ENCODE measurements at places on chromosomes 7 and 10.

GRCh38 chr10:31253237-31253636 is 65.8 kb upstream of the ZEB1 start:
- DNase-seq = no peak

DNA sequence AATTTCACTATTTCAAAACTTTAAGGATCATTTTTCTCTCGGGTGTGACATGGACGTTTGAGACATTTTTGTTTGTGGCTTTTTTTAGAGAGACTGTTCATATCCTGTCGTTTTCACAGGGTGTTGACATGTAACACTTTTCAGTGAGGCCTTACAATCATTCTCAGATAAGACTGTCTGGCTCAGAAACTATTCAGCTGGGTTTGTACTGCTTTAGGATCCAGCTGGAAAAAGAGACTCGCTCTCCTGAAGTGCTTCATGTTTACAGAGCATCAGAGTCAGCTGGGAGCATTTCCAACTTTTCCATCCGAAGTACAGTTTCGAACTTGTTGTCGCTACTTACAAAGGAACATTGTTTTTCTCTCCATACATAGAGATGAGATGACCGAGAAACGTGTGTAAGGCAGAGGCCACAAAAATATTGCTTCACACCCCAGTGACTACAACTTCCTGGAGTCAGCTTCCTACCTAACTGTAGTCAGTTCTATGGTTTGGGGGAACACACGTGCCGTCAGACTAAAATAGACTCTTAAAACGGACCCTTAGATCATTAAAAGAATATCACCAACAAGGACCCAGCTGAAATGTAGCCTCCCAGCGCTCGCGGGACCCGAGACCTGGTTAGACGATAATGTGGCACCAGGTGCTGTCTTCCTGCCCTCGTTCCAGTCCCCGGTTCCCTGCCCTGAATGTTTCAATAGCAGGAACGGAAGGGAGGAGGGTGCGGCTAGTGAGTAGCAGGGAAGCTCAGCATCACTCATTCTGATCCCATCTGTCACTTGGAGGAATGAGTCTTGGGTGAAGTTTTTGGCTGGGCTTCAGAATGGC is 78.0 kb downstream of the MKI67 start:
- DNase-seq = no peak

DNA sequence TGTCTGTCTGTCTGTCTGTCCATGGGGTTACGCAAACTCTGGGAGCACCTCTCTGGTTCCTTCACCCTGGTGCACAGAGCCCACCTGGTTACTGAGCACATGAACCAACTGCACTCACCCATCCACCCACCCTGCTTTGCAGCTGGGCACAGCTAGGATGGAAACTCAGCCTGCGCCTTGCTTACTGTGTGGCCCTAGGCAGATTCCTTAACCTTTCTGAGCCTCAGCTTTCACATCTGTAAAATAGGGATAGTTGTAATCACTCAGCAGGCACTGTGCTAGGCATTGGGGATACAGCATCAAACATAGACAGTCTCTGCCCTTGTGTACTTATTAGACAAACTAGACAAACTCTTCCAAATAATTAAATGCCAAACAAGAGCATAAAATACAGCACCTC is 21.8 kb upstream of the INMT start:
- no peak for DNase-seq

DNA sequence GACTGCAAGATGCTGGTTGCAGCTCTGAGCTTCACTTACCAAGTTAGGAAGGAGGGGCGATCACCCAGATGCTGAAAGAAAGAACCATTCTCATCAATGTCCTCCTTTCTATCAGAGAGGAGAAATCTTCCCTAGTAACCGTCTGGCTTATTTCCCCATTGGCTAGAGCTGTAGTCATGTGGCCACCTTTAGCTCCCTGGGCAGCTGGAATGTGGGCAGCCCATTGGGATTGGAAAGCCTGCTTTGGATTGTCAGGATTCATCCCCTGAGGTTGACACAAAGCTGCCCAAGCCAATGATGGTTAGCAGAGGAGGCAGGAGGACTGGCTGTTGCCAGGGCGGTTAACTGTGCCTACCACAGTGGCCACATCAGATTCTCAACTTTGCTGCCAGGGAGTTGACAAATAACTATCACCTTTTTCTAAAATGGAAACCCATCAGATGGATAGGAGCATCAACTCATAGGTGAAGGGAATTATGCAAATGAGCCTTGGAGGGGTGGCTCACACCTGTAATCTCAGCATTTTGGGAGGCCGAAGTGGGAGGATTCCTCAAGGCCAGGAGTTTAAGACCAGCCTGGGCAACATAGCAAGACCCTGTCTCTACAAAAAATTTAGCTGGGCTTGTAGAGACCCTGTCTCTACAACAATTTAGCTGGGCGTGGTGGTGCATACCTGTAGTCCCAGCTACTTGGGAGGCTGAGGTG is 206.4 kb upstream of the GALNT17 start:
- no peak for DNase-seq

- no peak for DNase-seq
Observed at GRCh38 chr7:119983468-119983867, 289.5 kb upstream of the KCND2 start.

- no peak for DNase-seq
Observed at GRCh38 chr7:25187932-25188331, 40.4 kb downstream of the NPVF start.

DNA sequence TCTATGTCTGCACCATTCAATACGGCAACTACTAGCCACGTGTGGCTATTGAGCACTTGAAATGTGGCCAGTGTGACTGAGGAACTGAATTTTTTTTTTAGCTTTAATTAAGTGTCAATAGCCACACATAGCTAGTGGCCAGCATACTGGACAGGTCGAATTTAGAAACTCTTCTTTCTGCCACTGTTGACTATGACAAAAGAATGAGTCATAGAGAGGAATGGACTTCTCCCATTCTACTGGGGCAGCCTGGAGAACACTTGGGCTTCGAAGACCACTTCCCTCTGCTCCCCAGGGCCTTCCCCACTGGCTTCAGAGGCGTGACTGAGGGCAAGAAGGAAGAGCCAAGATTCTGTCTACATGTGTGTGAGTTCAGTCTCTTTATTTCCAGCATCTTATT is 137.5 kb downstream of the SNX10 start:
- no peak for DNase-seq

DNA sequence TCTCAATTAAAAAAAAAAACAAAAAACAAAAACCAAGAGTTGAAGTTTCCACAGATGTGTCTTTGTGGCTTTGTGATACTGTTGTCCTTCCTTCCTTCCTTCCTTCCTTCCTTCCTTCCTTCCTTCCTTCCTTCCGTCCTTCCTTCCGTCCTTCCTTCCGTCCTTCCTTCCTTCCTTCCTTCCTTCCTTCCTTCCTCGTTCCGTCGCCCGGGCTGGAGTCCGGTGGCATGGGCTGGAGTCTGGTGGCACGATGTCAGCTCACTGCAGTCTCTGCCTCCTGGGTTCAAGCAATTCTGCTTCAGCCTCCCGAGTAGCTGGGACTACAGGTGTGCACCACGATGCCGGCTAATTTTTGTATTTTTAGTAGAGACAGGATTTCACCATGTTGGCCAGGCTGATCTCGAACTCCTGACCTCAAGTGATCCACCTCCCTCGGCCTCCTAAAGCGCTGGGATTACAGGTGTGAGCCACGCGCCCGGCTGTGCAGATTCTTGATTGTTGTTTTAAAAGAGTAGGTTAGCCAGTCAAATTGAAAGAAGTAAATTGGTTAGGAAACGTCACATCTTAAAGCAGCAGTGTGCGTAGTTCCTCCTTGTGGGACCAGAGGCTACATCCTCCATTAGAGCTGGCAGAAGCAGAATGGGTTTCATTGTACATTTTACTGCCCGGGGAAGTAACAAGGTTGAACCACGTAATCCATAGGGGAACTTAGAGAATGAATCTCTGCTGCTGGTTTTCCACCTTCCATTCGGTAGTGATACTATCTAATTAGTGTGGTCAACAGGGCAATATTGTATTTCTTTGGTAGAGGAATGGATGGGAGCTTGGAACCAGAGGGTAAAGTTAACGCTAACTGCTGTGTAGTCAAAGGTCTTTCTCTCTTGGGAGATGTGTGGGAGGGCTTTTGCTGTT is 20.6 kb downstream of the DNAJB6 start:
- DNase-seq = no peak

DNA sequence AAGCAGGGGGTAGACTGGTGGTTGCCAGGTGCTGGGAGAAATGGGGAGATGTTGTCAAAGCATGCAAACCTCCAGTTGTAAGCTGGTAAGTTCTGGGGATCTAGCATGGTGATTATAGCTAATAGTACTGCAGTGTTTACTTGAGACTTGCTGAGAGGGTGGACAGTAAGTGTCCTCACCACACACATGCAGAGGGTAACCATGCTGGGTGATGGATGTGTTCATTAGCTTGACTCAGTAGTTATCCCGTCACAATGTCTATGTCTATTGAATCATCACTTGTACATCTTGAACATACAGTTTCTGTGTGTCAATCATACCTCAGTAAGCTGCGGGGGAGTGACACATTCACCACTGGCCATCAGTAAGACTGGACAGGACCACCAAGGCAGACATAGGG is 42.1 kb downstream of the GSDME start:
- DNase-seq = no peak

DNA sequence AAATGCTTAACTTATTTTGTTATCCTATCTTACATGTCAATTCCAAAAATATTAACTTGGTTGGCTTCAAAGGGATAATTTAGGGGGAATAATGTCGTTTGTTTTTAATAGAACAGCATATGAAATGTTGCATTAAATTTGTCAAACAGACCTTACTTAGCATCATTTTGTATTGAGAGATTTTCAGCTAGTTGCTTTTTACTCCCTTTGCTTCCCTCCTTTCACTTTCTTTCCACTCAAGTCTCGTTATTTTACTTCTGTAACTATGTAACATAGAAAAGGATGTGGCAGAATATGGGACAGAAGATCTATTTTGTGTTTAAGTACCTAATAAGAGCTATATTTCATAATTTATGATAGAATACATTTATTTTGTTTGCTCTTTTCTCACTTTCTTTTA is 2.6 kb downstream of the PHYHIPL start:
- DNase-seq = no peak

DNA sequence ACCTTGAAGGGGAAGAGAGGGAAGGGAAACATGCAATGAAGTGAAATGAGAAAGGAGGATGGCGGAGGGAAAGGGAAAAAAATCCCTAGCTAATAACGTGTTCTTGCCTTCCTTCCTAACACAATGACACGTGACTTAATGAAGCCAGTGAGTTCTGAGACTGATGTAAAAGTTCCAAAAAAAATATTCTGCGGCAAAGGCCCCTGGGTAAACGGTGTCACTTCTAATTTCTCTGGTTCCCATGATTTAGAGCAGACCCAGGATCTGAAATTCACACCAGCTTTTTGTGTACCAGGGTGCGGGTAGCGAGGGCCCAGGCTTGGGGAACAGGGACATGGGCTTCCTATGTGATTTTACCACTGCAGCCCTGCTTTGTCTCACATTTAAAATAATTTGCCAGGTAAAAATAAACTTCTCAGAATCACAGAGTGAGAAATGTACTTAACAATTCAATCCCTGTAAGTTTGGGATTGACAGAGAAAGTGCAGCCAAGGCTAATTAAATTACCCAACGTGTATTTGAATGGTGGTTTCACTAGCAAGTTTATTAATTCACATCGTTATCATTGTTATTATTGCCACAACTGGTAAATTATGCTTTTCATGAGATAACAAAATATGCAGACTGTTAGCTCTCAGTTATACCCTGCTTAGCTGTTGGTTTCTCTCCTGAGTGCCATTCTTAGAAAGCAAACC is 182.4 kb downstream of the SEM1 start:
- no peak for DNase-seq

- DNase-seq = no peak
Observed at GRCh38 chr7:25857376-25858067, 294.5 kb upstream of the NFE2L3 start.

DNA sequence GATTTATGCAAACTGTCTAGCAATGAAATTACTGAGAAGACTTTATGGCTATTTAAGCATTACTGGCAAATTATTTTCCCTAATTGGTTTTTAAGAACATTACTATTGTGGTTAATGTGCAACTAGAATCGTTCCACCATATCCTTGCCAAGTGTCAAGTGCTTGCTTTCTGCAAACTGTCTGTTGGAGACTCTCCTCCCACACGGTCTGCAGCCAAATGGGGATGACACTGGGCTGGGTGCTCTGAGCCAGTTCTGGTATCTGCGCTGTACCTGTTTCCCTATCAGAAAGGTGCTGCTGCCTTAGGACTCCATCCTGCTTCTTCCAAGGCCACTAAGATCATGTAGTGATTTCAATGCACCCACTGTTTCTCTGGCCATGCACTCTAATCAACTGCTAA is 110.4 kb downstream of the RAMP3 start:
- DNase-seq = no peak

DNA sequence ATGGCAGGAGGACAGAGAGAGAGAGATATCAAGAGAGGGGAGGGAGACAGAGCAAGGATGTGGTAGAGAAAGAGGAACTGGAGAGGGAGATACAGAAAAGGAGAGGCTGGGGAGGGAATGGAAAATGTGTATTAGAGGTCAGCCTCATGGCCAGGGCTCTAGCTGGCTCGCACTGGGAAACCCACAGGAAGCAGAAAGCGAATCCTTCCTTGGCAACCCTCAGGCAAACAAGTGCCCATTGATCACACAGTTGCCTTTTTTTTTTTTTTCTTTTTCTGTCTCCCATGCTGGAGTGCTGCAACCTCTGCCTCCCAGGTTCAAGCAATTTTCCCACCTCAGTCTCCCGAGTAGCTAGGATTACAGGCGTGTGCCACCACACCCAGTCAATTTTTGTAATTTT is 391.2 kb downstream of the TYW1 start:
- no peak for DNase-seq

GRCh38 chr10:121568275-121568674 is 30.0 kb downstream of the FGFR2 start:
- no peak for DNase-seq

- DNase-seq = no peak
Observed at GRCh38 chr10:31000071-31000782, 31.4 kb downstream of the ZNF438 start.

DNA sequence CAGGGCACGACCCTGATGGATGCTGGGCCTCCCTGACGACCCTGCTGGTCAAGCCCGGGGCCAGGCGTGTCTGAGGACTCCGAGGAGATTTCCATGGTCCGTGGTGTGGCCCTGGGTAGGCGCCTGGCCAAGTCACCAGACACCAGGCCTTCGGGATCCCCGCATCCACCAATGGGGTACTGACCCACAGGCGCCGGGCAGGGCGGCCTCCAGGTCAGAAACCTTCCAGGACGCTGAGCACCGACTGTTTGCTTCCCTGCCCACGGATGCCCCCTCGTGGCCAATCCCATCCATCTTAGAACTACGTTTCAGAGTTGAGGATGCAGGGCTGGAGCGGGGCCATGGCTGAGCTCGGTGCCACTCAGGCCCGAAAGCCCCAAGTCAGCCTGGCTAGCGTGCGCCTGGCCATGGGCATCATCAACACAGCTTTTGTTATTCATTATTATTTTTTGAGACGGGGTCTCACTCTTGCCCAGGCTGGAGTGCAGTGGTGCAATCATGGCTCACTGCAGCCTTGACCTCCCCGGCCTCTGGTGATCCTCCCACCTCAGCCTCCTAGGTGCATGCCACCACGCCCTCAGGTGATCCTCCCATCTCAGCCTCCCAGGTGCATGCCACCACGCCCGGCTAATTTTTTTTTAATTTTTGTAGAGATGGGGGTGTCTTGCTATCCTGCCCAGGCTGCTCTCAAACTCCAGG is 7.1 kb upstream of the AMZ1 start:
- DNase-seq = no peak

GRCh38 chr7:100951888-100952560 is 2.7 kb downstream of the MUC3A start:
- DNase-seq = no peak

Measured in progenitor cell of endocrine pancreas (in vitro differentiated cells).